ENCODE measurements at places on chromosomes 11 and 22. TPM values are rescaled to one million over a fixed set of nuclear protein-coding genes. Genes with fewer than 3 reads are reported as not detected.

DNA sequence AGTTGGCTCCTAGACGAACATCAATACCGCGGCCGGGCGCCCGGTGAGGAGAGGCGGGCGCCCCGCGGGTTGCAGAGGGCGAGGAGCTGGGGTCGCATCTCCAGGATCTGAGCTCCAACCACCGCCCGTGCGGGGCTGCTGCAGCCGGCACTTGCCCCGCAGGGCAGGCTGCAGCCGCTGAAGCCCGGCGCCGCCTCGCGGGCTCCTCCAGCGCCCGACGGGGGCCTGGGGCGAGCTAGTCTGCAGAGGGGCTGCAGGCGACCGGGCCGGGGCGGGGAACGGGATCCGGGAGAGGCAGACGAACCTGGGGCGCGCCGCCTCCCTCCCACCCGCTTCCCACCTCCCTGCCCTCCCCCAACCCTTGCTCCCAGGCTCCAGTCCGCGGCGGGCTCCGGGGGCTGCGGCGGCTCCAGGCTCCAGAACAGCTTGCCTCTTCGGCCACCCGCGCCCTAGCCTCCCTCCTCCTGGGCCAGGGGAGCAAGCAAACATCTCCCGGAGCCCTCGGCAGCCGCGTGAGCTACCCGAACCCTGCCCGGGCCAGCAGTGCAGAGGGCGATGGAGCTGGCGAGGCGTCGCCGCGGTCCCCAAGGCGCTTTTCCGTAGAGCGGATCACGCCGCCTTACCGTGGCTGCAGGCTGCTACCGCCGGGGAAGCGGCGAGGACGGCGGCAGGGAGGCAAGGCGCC lies 802 bp downstream of the TENM4 start:
- H3K4me3 ChIP-seq: peak overlapping the region; percentile 57
- no peaks in the 10 kb centered on the region for H3K36me3 ChIP-seq
- H3K27ac ChIP-seq: no peak overlapping the region
- H3K4me1 ChIP-seq: peaks cover 8% of the 10 kb centered on the region
- DNase-seq: peak; percentile 16

DNA sequence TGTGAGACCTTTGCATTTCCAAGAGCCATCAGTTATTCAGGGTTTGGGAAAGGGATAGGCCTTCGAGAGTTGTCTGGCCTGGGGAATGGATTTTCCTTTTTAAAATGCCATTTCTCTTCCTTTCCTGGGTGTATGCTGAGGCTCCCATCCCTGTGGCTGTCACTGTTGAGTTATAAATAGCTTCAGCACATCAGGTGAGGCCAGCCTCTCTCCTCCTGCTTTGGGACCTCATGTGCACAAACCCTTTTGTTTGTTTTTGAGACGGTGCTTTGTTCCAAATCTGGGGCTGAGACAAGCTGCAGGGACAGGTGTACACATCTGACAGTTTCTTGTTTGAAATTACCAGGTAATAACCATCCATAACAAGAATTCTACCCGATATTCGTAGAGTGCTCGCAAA lies 1.3 kb downstream of the TEF start:
- no peak for DNase-seq
- no peak overlapping the region for H3K4me3 ChIP-seq
- H3K27me3 ChIP-seq: no peaks in the 10 kb centered on the region
- peaks cover 8% of the 10 kb centered on the region for H3K4me1 ChIP-seq

- no peak overlapping the region for H3K4me3 ChIP-seq
- H3K27me3 ChIP-seq: no peaks in the 10 kb centered on the region
- no peak for DNase-seq
Observed at GRCh38 chr22:31926969-31927368, 17.4 kb upstream of the YWHAH start.

DNA sequence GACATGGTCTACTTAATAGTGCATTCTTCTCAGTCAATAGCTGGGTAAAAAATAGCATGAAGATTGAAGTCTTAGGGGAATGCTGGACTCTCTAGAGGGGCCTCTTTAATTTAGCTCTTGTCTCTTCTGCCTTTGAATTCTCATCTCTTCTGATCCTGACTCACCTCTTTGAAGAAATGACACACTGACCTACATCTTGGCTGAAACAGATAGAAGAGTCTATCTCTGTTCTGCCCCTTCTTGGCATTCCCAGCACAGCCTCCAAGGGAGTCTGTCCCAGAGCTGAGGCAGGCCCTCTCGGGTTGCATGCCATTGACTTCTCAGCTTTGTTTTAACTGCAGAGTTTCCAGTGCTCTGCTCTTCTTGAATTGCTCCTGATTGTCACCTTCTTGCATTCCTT lies 55.7 kb downstream of the PTPRJ start:
- H3K27ac ChIP-seq: no peak overlapping the region
- no peaks in the 10 kb centered on the region for H3K36me3 ChIP-seq
- no peaks in the 10 kb centered on the region for H3K4me1 ChIP-seq
- H3K4me3 ChIP-seq: no peak overlapping the region
- no peak for DNase-seq
- no peaks in the 10 kb centered on the region for H3K27me3 ChIP-seq

- H3K27me3 ChIP-seq: no peaks in the 10 kb centered on the region
- H3K4me3 ChIP-seq: peak overlapping the region; percentile 25
- H3K4me1 ChIP-seq: peaks cover 31% of the 10 kb centered on the region
- peak overlapping the region; percentile 93 for H3K27ac ChIP-seq
- peak; percentile 85 for DNase-seq
Observed at GRCh38 chr22:27866135-27867084, 52.6 kb downstream of the PITPNB start.

- no peak overlapping the region for H3K4me3 ChIP-seq
- H3K36me3 ChIP-seq: no peaks in the 10 kb centered on the region
- H3K4me1 ChIP-seq: no peaks in the 10 kb centered on the region
- no peak overlapping the region for H3K27ac ChIP-seq
- no peaks in the 10 kb centered on the region for H3K27me3 ChIP-seq
- no peak for DNase-seq
Observed at GRCh38 chr11:119181677-119182412, 3.4 kb upstream of the NHERF4 start.

DNA sequence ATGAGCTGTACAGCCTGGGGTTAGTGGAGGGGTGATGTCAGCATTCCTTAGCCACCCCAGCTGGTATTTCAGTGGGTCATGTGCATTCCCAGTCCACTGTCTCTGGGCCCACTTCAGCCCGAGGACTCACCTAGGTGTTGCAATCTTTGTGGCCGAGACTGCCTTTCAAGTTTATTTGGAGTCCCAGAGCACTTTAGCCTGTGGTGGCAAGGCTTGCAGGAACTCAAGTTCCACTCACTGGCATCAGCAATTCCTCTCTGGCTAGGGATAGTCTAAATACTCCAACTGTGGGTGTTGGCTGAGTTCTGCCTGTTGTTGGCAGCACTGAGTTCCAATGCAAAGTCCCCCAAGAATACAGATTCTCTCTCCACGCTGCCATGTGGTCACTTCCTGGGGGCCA lies 191.6 kb upstream of the PGR start:
- no peak overlapping the region for H3K27ac ChIP-seq
- no peaks in the 10 kb centered on the region for H3K36me3 ChIP-seq
- peaks cover 19% of the 10 kb centered on the region for H3K27me3 ChIP-seq

DNA sequence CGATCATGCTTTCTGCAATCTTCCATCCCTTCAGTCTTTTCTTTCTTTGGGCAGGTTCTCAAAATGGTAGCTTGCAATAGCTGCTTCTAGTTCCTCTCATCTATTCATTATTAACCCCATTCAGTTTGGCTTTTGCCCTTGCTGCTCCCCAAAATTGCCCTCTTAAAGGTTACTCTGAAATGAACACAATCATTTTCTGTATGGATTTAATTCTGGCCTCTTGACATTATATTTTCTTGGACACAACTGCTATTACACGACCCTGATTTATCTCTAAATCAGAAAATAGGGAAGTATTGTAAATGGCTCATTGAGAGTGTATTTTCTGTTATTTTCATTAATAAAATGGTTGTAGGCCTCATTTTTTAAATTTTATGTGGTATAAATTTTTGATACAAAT lies at the start of gene ANGPTL5:
Gene ANGPTL5, minus strand, starts transcription at position 101 of the 400 bp plus-strand sequence. CDS start 8,613 bp downstream, outside the sequence.
- H3K4me1 ChIP-seq: peaks cover 43% of the 10 kb centered on the region
- no peaks in the 10 kb centered on the region for H3K27me3 ChIP-seq
- peak within 1 kb of the TSS; percentile 78 for H3K4me3 ChIP-seq
- no peak for DNase-seq
- peak within 1 kb of the TSS; percentile 54 for H3K27ac ChIP-seq

GRCh38 chr11:64306876-64307622 lies 1.7 kb downstream of the ESRRA start:
- DNase-seq: no peak
- no peak overlapping the region for H3K27ac ChIP-seq
- H3K27me3 ChIP-seq: no peaks in the 10 kb centered on the region
- H3K4me1 ChIP-seq: peaks cover 20% of the 10 kb centered on the region

The CADM1 gene
- total RNA-seq: 0.12 TPM

The ACRV1 gene
- total RNA-seq: not detected

The OR6T1 gene
- total RNA-seq: not detected

The PLEKHB1 gene
- 10.6 TPM for total RNA-seq

The OOSP2 gene
- total RNA-seq: not detected

Data from PC-3 (cell line).